Posterior vena cava (tissue), 2 donors: ENCODE measurements at places on chromosomes 7 and 10. TPM values are rescaled to one million over a fixed set of nuclear protein-coding genes. Genes with fewer than 3 reads are reported as not detected.

- peak; percentile 56 for DNase-seq
Observed at GRCh38 chr10:70985824-70986622, 97.7 kb upstream of the PCBD1 start.

DNA sequence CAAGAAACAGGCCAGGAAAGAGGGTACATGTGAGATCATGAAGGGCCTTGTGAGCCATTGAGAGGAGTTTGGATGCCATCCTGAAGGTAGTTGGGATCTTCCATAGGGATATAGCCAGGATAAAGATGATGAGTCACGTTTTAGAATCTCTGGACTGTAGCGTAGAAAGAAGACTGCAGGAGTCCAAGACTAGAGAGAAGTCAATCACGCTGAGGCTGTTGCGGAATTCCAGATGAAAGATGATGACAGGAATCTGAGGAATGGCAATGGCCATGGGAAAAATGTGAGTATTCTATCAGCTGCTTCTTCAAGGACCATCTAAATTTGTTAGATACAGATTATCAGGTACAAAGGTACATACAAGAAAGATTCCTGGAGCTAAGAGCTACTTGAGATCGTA lies 711.3 kb downstream of the GRM8 start:
- DNase-seq = no peak

GRCh38 chr10:127441350-127442219 lies 107.5 kb upstream of the NPS start:
- no peak for DNase-seq

DNA sequence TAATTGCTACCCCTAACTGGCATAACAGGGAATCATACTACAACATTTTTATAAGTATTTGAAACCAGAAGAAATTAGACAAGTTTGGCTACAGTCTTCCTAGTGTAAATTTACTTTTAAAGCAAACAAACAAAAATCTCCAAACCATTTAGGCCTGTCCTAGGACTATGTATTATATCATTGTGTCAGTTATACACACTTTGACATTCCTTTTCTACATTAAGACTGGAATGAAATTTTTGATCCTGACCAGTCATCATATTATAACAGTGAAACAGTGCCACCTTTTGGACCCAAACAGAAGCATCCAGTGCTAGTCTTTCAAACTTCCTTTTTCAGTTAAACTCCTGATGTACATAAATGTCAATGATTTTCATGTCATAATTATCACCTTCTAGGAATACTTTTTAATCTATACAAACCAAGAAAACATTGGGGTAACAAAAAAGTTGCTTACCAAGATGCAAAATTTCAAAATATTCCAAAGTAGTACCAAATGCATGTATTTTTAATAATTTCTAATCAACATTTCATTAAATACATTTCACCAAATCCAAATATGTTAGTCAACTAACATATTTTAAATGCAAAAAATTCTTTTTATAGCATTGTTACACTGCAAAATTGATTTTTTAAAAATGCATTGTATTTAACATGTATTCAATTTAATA lies 75.7 kb downstream of the IMMP2L start:
- no peak for DNase-seq

GRCh38 chr7:144777005-144777839 lies 58.6 kb downstream of the TPK1 start:
- no peak for DNase-seq

DNA sequence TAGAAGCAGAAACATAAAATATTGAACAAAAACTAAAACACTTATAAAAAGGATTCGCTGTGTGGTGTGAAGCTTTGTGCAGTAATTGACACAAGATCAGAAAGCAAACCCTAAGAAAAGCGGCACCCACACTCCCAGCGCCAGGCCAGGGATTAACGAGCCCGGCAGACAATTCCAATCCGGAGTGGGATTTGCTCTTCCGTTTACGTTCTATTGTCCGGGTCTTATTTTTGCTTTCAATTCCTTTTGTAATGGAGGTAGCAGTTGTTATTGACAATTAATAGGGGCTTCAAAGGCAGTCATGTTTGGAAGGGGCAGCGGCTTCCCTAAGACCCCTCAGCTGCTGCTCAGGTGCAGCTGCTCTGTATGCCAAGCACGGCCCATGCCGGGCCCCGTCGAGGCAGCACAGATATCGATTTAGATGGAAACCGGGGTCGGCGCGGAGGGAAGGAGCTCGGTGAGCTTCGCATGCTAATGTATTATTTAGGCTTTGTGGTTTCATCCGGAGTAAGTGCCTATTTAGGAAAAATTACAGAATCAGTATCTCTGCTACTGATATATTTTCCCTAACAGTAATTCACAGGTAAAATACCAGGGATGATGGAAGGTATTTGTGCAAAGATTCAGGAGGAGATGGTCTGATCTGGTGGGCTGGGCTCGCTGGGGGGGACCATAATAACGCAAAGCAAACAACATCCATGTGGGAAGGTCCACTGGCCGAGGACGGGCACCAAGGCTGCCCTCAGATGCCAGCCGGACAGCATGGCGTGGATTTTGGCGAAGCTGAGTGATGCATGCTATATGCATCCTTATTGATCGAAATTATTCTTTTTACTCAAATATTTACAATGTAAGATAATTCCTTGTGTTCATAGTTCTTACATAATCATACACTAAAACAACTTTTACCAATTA lies 561.7 kb downstream of the PTPRN2 start:
- peak; percentile 51 for DNase-seq

GRCh38 chr10:103814626-103815370 lies 40.6 kb downstream of the SH3PXD2A start:
- peak; percentile 8 for DNase-seq

DNA sequence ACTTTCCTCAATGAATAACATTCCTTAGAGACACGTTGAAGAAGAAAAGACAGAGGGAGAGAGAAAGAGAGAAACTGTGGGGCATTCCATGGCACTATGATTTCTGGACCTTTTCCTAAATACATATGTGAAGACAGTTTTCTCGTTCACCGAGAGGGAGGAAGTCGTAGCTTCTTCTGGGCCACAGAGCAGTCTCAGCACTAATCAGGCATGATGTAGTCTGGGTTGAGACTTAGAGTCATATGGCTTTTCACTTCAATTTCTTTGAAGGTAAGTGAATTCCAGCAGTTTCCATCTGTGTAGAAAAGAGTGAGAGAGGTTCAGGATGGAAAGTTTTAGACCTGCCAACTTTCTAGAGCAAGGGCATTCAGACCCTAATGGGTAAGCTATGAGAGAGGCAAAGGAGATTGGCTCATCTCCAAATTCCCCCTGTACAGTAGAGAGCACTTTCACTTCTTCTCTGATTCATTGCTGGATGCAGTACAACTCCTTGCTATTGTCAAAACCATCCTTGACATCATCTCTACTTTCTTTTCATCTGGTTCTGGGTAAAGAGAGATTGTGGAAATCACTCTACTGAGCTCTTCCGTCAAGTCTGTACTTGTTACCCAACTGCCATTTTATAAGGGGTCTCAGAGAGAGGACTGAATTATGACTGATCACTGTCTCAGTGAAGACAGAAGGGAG lies 31.5 kb upstream of the OR9A4 start:
- DNase-seq = no peak

- DNase-seq = no peak
Observed at GRCh38 chr10:6607182-6607581, 27.1 kb upstream of the PRKCQ start.

DNA sequence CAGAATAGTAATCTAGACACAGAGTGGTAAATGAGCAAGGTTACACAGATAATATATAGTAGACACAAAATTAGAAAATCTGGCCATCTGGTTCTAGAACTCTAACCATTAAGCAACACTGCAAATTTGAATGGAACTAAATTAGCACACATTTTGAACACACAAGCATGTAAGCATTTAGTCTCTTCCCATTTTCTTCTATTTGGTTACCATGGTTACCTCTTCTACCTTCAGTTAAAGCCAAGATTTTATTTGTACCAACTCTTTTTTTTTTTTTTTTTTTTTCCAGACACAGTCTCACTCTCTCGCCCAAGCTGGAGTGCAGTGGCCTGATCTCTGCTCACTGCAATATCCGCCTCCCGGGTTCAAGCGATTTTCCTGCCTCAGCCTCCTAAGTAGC lies 790.5 kb downstream of the MAGI2 start:
- DNase-seq = no peak

DNA sequence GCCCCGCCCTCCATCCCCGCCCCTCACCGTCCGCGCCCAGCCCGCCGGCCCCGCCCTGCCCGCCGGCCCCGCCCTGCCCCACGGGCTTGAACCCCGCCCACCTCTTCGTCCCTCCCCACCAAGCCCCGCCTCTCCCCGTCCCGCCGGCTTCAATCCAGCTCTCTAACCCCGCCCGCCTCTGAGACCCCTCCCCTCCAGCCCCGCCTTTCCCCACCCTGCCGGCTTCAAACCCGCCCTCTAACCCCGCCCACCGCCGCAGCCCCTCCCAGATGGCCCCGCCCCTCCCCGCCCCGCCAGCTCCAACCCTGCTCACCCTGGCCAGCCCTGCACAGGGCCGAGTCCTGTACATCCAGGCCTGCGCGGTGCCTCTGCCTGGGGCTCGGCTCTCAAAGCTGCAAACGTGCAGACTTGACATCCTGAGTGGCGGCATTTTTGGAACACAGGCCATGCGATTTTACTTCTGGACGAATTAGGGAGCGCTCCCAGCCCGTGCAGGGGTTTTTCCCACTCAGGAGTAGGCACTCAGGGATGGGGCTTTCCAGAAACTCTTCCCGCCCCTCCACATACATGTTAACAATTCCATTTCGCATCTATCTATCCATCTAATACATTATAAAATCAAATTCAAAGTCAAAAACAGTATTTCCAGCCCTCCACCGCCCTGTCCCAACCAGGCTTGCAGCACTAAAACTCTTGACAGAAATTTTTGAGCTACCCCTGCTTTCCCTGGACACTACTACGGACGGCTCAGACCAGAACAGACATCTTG lies 477 bp upstream of the NMT2 start:
- peak; percentile 99 for DNase-seq

- no peak for DNase-seq
Observed at GRCh38 chr7:55063061-55063460, 44.2 kb downstream of the EGFR start.

DNA sequence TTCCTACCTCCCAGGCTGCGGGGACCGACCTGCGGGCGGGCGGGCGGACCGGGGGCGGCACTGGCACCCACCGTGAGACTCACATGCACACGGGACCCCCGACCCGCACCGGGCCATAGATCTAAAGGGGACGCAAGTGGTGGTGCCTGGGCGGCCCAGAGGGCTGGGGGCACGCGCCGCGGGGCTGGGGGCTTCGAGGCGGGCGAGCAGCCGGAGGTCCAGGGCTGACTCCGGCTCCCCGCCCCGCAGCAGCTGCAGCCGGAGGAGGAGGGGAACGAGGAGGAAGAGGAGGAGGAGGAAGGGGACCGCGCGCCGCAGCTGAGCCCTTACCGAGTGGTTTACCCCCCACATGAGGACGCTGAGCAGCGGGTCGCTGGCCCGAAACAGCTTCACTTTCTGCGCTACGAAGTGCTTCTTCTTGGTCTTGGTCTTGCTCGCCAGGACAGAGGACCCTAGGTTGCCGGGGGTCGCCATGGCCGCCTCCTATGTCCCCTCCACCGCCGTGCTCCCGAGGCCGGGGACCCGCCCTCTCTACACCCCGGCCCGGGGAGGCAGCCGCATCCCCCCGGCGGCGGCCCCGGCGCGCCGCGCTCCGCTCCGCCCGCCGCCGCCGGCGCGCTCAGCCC lies 412 bp downstream of the PIP4K2A start:
- DNase-seq = peak; percentile 86

DNA sequence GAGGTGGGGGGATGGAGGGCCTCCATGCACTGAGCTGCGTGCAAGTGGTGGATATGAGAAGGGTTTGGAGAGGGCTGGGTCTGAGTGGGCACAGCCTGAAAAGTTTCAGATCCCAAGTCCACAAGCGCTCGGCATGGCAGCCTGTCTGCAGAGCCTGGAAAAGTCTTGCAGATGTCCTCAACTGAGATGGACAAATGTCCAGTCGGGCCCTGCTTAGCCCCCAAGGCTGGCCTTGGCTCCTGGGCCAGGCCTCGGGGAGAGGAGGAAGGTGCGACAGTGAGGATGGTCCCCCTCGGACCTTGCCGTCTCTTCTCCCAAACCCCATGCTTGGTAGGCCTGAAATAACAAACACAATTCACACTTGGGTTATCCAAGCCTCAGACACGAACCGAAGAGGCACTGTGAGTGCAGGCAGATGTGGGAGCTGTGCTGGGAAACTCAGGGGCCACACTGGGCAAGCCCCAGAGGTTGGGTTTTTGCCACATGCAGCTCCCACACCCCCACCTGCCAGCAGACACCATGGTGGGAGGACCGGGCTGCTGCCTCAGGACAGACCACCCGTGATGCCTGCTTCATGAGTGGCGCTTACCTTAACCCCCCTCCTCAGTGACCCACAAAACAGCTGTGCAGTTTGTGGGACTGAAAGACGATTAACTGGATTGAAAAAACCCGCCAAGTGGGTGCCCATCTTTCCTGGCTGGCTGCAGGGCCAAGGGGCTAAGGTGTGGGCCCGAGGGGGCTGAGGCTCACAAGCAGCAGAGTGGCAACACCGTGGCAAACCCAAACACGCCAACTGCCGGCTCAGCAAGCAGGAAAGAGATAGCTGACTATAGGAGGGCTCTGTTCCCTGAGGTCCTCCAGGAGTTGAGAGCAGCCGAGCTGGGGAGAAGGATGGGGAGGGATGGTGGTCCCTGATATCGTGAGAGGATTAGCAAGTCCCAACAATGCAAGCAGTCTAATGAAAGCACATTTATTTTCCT lies 156.8 kb downstream of the RNF216 start:
- peak; percentile 72 for DNase-seq

DNA sequence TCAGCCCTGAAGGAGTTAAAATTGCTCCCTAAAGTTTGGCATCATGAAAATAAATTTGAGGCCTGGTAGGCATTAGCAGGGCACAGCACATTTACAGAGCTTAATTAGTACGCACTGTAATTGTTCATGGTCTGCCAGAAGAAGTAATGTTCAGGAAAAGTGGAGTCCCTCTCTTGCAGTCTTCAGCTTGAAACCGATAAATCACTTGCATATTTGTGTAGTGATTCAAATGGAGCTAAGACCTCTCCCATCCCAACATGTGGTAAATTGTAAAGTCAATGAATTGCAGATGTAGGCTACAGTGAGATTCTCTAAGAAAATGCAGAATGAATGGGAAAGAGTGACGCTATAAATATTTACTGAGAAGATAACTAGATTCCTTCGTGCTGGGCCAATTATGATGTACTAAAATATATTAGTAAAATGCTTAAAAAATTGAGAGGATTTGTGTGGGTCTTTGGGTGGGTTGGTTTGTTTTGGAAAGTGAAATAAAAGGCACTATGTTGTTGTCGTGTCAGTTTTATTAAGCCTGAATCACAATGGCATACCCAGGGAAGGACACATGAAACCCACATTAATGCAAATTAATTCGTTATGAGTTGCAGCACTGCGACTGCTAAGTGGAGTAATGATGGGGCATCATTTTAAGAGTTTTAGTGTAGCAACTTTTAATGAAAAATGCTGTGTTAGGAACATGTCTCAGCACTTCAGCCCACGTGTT lies 8.4 kb downstream of the TCF7L2 start:
- DNase-seq = no peak

GRCh38 chr10:13319166-13319565 lies 19.3 kb upstream of the PHYH start:
- no peak for DNase-seq

- DNase-seq = no peak
Observed at GRCh38 chr10:97426776-97427570, 982 bp downstream of the PGAM1 start.

- no peak for DNase-seq
Observed at GRCh38 chr7:80772347-80772993, 134.0 kb downstream of the CD36 start.

The AQP1 gene
- total RNA-seq = 388 TPM

The ARMS2 gene
- not detected for total RNA-seq

The EPHB4 gene
- 46.6 TPM for total RNA-seq

The SAMD9L gene
- 13.4 TPM for total RNA-seq

The EEPD1 gene
- 9.7 TPM for total RNA-seq

The CDH23 gene
- total RNA-seq = 24.5 TPM

The PIK3AP1 gene
- 5.8 TPM for total RNA-seq

The NKX2-3 gene
- total RNA-seq = not detected

The ELFN1 gene
- total RNA-seq = 1.2 TPM

The SPDYE5 gene
- total RNA-seq = not detected
